ENCODE measurements at places on chromosomes 2 and 18. TPM values are rescaled to one million over a fixed set of nuclear protein-coding genes. Genes with fewer than 3 reads are reported as not detected.
A peak's percentile ranks its signal among the peaks of the same experiment; 100 is the strongest.

The RGPD4 gene
- total RNA-seq = not detected

The SP140 gene
- total RNA-seq = 0.16 TPM

The RSAD2 gene
- total RNA-seq = 2.4 TPM

The CAB39 gene
- total RNA-seq = 15.9 TPM

GRCh38 chr2:223528036-223528435 lies 74.1 kb downstream of the SCG2 start:
- H3K4me3 ChIP-seq = no peak overlapping the region
- no peaks in the 10 kb centered on the region for H3K4me1 ChIP-seq
- DNase-seq = no peak

GRCh38 chr2:3533836-3534235 lies 14.5 kb upstream of the ADI1 start:
- no peak overlapping the region for H3K27ac ChIP-seq
- no peaks in the 10 kb centered on the region for H3K36me3 ChIP-seq
- H3K27me3 ChIP-seq = no peaks in the 10 kb centered on the region
- H3K4me3 ChIP-seq = no peak overlapping the region

DNA sequence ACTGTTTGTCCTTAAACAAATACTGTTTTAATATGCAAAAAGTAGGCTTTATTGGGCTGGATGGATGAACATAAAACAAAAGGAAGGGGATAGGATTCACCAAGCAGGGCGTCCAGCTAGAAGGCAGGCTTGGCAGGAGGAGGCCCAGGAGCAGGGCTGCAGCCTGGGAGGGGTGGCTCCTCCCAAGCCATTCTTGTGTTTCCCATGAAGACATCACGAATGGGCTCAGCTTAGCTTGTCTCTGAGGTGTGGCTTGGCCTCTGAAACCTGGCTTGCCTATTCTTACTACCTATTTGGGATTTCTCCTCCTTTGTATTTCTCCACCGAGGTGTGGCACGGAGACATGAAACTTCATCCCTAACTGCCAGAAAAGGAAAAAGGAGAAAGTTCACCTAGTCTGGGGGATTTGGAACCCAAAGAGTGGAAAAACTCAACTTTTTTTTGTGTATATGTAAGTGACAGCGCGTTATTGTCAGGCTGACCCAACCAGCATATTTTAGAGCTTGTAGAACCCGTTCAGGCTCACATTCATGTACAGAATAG lies 481.9 kb upstream of the SPRED2 start:
- peaks cover 9% of the 10 kb centered on the region for H3K4me1 ChIP-seq
- H3K27ac ChIP-seq = no peak overlapping the region
- H3K4me3 ChIP-seq = no peak overlapping the region
- DNase-seq = no peak
- no peaks in the 10 kb centered on the region for H3K27me3 ChIP-seq

DNA sequence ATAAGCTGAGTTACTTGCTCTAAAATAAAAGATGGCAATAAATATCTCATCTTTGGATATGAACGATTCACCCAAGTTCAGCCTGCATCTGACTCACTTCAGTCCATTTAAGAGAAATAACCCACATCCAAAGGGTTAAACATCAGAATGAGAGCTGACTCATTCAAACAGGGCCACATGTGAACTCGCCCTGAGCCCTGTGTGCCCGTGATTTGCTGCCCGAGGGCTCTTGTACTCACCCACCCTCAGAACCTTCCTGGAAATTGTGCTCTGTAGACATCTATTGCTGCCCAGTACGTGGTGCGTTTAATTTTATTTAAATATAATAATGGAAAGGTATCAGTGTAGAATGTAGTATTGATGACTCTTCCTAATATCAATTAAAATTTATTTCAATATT lies 66.9 kb upstream of the RBM44 start:
- peaks cover 6% of the 10 kb centered on the region for H3K4me1 ChIP-seq
- no peaks in the 10 kb centered on the region for H3K27me3 ChIP-seq
- no peak for DNase-seq
- H3K36me3 ChIP-seq = no peaks in the 10 kb centered on the region

DNA sequence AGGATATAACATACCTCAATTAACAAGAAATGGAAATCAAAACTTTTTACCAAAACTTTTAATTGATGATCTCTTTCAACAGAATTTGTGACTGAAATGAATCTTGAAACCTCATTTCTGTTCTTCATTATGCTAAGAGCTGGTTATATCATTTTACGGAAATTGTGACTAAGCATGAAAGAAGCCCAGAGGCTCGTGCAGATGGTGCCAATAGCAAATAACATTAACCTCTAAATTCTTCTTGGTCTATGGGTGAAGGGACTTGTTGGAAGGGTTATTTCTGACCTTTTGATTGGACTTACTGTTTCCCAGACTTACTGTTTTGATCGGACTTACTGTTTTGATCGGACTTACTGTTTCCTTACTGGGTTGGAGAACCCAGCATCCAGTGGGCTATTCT lies 435.6 kb downstream of the TDRD15 start:
- no peak overlapping the region for H3K27ac ChIP-seq
- H3K27me3 ChIP-seq = no peaks in the 10 kb centered on the region
- no peak overlapping the region for H3K4me3 ChIP-seq
- no peaks in the 10 kb centered on the region for H3K36me3 ChIP-seq
- DNase-seq = no peak

DNA sequence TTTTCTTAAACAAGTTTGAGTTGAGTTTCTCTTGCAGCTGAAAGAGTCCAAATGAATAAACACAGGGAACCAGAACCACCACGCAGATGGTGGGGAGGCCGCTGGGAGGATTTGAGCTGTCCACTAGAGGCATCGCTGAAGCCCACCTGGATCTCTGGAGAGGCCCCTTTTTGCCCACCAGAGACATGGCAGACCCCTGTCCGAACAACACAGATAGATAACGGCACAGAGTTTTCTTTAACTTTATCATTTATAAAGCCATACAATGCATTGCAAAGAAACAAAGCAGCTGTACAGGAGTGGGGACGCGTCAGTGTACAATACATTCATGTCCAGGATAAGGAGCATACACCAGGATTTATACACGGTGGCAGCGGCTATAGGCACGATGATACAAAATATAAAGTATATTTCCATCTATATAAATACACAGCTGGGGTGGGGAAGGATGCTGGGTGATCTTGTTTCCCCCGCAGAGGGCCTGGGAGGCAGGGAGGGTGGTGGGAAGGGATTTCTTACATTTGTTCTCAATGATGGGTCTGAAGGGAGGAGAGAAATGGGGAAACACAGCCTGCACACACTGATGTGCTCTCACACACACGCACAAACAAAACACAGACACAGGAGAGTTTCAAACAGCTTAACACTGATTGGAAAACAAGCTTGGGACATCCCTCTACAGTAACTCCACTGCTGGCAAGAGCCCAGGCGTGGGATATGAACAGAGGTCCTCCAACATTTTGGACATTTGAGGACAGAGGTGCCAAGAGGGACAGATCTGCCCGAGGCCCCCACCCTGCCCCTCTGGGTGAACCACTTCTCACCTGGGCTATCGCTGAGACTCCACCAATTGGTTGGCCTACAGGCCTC lies 203.0 kb downstream of the TNS1 start:
- H3K27ac ChIP-seq = no peak overlapping the region
- no peaks in the 10 kb centered on the region for H3K4me1 ChIP-seq
- no peak overlapping the region for H3K4me3 ChIP-seq

DNA sequence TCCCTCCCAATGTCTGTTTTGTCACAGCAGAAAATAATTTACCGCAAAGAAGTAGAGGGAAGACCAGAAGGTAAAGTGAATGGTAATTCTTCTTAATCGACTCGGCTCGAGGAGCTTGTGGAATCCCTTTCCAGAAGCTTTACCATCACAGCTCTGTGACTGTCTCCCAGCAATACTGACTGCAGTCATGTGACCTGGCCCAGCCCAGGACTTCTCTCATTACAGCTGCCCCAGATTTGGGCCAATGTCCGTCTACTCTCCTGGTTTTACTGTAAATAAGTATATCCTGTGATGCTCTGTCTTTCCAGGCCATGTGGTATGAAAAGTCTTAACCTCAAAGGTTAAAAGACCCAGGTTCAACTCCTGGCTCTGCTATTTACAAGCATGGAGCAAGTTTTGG lies 18.9 kb upstream of the ELOA2 start:
- DNase-seq = no peak
- no peaks in the 10 kb centered on the region for H3K4me1 ChIP-seq
- no peaks in the 10 kb centered on the region for H3K36me3 ChIP-seq
- H3K27ac ChIP-seq = no peak overlapping the region
- H3K4me3 ChIP-seq = no peak overlapping the region

- peaks cover 12% of the 10 kb centered on the region for H3K4me1 ChIP-seq
- H3K4me3 ChIP-seq = no peak overlapping the region
- H3K27me3 ChIP-seq = no peaks in the 10 kb centered on the region
- no peaks in the 10 kb centered on the region for H3K36me3 ChIP-seq
- peak overlapping the region; percentile 10 for H3K27ac ChIP-seq
- no peak for DNase-seq
These were observed 133.2 kb downstream of the ZNF532 start for GRCh38 chr18:58997811-58998337.

GRCh38 chr18:23071285-23071684 lies 64.0 kb upstream of the CABLES1 start:
- no peaks in the 10 kb centered on the region for H3K4me1 ChIP-seq
- H3K27ac ChIP-seq = no peak overlapping the region
- H3K27me3 ChIP-seq = no peaks in the 10 kb centered on the region
- no peaks in the 10 kb centered on the region for H3K36me3 ChIP-seq

GRCh38 chr2:192687015-192687414 lies 492.3 kb upstream of the TMEFF2 start:
- no peaks in the 10 kb centered on the region for H3K36me3 ChIP-seq
- no peaks in the 10 kb centered on the region for H3K4me1 ChIP-seq
- no peak overlapping the region for H3K4me3 ChIP-seq
- no peaks in the 10 kb centered on the region for H3K27me3 ChIP-seq
- DNase-seq = no peak
- no peak overlapping the region for H3K27ac ChIP-seq

The ABCG5 gene
- not detected for total RNA-seq

DNA sequence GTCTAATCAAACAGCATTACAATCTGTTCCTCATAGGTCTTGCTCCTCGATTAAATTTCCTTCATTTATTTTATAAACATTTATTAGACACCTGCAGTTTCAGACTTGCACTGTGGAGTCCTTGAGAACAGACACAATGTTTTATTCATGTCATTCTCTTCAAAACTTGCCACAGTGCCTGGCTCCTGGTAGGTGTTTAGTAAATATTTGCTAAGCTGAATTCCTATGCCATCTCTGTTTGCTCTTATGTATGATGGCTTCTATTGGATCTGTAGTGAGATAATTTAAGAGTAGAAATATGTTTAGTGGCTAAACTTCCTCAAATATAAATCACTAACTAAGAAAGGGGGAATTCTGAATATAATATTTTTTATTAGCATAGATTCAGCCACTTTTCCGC lies 61.4 kb downstream of the LRATD1 start:
- H3K4me1 ChIP-seq = no peaks in the 10 kb centered on the region
- H3K27me3 ChIP-seq = no peaks in the 10 kb centered on the region
- no peak for DNase-seq
- H3K27ac ChIP-seq = no peak overlapping the region
- no peak overlapping the region for H3K4me3 ChIP-seq
- no peaks in the 10 kb centered on the region for H3K36me3 ChIP-seq

DNA sequence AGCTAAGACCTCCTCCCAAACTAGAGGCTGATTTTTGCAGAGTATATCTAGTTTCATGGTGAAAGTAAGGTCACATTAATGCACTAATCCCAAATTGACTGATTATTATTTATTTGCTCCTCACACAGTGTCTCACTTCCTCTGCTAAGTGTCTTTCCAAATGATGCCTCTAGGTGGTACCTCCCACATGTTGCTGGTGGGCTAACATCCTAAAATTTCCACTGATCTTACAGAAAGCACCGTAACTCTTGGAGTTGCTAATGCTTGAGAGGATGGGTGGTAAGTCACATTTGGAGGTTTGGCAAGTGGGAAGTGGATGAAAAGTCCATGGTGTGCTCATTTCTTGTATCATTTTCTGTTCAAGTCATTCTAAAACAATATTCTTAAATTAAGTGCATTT lies 428.7 kb upstream of the GYPC start:
- no peaks in the 10 kb centered on the region for H3K4me1 ChIP-seq
- no peak overlapping the region for H3K27ac ChIP-seq
- H3K4me3 ChIP-seq = no peak overlapping the region
- H3K27me3 ChIP-seq = no peaks in the 10 kb centered on the region
- DNase-seq = no peak
- H3K36me3 ChIP-seq = no peaks in the 10 kb centered on the region

GRCh38 chr2:41933585-41934320 lies 114.1 kb upstream of the PKDCC start:
- H3K27me3 ChIP-seq = no peaks in the 10 kb centered on the region
- H3K4me1 ChIP-seq = no peaks in the 10 kb centered on the region
- H3K27ac ChIP-seq = no peak overlapping the region
- H3K4me3 ChIP-seq = no peak overlapping the region
- no peaks in the 10 kb centered on the region for H3K36me3 ChIP-seq
- no peak for DNase-seq

DNA sequence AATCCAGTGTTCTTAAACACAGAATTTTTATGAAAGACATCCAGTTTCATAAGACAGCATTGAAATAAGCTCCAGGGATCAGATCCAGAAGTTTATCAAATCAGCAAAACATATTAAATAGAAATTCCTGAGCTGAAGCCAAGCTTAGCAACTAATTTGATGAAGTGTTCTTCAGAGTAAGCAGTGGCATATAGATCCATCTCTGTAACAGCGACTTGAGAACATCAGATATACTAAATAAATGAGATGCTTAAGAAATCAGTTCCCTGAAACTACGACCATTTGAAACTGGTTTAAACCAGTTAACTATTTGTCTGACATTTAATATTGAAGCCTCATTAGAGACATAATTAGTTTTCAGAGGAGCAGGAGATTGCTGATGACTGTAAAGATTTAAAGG lies 34.1 kb downstream of the PPP1R1C start:
- no peak overlapping the region for H3K27ac ChIP-seq
- H3K4me1 ChIP-seq = no peaks in the 10 kb centered on the region
- H3K4me3 ChIP-seq = no peak overlapping the region
- no peaks in the 10 kb centered on the region for H3K27me3 ChIP-seq
- no peaks in the 10 kb centered on the region for H3K36me3 ChIP-seq

DNA sequence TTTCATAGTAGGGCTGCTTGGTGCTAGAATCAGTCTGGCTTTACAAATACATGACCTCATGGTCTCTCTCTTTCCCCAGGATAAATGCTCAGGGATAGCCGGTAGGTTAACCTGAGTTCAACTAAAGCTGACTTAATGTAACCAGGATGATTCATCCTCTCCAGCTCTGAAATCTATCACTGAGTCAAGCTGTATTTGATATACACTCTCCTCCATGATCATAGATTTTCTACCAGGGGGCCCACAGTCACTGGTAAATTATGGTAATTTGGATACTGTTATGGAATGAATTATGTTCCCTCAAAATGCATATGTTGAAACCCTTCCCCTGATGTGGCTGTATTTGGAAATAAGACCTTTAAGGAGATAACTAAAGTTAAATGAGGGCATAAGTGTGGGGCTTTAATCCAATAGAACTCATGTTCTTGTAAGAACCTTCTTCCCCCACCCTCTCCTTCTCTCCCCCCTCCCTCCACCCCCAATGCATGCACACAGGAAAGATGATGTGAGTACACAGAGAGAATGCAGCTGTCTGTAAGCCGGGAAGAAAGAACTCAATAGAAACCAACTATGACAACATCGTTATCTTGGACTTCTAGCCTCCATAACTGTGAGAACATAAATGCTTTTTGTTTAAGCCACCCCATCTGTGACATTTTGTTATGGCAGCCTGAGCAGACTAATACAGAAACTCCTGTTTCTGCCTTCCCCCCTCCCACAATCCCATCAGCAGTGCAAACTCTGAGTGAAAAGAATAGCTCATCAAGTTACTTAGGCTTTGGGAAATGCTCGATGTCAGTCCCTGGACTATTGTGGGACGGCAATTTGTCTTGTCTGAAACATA lies 134.9 kb upstream of the KYNU start:
- no peak overlapping the region for H3K27ac ChIP-seq
- no peaks in the 10 kb centered on the region for H3K27me3 ChIP-seq
- H3K4me1 ChIP-seq = no peaks in the 10 kb centered on the region
- H3K36me3 ChIP-seq = no peaks in the 10 kb centered on the region
- DNase-seq = no peak

The SPP2 gene
- total RNA-seq = not detected

Measured in pancreas (tissue), 10 donors.